NCI-H2081 treated with DMSO at 0.1 percent for 48 hours (cell line): ENCODE measurements at places on chromosomes 5 and 9.

GRCh38 chr5:67425514-67425913, 228.9 kb upstream of the CD180 start:
- DNase-seq, result no peak

GRCh38 chr9:95771556-95772246, 103.8 kb upstream of the ERCC6L2 start:
- DNase-seq, result no peak

DNA sequence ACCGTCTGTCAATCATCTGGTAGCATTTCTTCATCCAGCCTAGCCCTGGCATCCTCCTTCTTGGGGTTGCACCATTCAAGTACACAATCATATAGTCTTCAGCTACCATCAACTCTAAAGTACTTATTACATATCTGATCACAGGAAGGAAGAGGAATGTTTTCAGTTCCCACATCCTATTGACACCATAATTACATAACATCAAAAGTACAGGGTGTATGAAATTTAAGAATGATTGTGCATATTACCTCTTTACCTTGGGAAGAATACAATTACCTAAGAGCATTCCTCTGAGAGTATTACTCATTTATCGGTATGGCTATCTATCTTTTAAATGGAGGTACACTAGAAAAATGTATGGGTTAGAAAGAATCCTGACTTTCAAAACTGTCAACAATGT, 126.8 kb upstream of the PCA3 start:
- no peak for DNase-seq

DNA sequence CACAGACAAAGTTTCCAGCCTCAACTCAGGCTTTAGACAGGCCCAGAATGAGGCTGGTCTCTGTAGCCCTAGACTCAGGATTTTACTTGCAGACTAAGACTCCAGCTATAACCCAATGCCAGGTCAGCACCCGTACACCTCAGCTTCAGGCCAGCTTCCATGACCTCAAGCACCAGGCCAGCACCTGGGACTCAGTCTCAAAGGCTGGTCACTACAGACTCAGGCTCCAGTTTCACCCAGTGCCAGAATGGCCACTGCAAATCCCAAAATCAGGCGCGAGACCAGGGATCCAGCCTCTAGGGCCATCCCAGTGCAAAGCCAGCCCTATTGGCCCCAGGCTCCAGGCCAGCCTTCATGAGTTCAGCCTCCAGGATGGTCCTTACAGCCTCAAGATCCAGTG, 44.9 kb downstream of the C9 start:
- DNase-seq, result no peak

DNA sequence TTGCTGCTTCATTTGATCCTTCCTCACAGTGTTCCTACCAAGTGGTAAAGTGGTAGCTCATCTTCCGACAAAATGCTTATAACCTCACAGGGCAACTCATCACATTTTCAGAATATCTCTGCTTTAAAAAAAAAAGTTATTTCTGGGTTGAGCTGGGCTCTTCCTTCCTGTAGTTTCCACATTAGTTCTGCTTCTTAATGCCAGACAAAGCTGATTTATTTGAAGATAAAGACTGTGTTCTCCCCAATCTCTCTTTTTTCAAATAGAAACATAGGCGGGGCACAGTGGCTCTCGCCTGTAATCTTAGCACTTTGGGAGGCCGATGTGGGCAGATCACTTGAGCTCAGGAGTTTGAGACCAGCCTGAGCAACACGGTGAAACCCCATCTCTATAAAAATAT, 273.1 kb downstream of the ACTL7B start:
- DNase-seq, result no peak

- no peak for DNase-seq
These were observed 64.4 kb downstream of the NFIB start for GRCh38 chr9:14249527-14249926.

DNA sequence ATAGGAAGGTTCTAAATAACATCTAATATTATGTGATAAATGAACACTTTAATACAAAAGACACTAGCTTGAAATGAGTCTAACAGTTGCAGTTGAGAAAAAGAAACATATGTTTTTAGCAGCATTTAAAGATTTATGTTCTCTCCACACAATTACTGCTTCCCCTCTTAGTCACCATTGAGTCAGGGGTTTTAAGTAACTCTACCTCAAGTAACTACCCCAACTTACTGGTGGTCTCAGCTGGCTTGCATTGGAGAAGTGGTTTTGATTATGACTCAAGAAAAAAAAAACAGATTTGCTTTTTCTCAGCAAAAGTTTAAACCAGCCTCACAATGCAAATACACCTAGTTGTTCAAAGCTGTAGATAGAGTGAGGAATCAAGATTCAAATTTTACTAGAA, 1216.5 kb upstream of the CDH9 start:
- no peak for DNase-seq

- no peak for DNase-seq
These were observed 118.8 kb upstream of the PHYKPL start for GRCh38 chr5:178351221-178352034.

GRCh38 chr9:112508377-112508776, 21.8 kb downstream of the KIAA1958 start:
- no peak for DNase-seq

- no peak for DNase-seq
These were observed 47.3 kb downstream of the LURAP1L start for GRCh38 chr9:12822111-12822510.

DNA sequence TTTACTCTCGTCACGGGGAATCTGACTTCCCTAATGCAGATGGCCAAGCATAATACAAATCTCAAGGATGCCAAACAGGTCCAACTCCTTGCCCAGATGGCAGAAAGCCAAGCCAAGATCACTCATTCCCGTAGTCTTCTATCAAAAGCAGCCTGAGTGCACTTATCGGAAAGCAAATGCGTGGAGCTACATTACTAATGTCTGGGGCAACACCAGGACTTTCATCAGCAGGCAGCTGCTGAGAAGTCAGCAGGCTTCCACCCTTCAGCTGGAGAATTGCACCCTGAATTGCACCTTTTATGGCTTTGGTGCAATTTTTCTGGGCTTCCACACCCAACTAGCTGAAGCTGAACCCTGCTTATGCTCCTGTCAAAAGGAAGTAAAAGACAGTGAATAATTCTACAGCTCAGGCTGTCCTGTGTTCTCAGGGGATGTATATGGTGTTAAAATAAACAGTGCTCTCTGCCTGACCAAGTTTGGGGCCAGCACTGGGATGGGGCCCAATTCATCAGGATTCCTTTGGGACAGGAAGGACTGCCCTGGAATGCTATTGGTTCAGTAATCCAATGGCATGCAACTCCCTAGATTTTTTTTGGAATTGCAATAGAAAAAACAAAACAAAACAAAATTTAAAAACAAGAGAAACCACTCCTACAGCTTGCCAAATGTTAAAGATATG, 92.6 kb downstream of the DPYSL3 start:
- DNase-seq, result no peak

GRCh38 chr5:141779503-141779973, 97.5 kb upstream of the ARAP3 start:
- no peak for DNase-seq

- no peak for DNase-seq
These were observed 26.7 kb downstream of the POLR1E start for GRCh38 chr9:37512437-37512836.

DNA sequence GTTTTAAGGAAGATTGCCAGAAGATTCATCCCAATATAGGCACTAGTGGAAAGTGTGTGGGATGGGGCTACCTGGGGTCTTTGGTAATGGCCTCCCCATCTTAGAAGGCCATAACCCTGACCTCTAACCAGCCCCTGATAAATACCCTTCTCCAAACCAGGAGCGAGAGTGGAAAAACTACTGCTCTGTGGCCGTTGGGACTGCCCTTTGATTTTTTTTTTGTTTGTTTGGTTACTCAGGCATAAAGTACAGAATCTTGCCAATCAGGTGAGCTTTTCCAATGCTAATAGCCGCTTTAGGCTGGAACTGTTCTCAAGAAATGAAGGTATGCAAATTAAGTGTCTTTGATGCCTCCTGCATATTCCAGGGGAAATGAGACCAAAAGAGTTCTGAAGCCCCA, 153.7 kb downstream of the ADAMTS12 start:
- no peak for DNase-seq

GRCh38 chr9:80074439-80074838, 502.7 kb downstream of the TLE4 start:
- DNase-seq, result no peak

DNA sequence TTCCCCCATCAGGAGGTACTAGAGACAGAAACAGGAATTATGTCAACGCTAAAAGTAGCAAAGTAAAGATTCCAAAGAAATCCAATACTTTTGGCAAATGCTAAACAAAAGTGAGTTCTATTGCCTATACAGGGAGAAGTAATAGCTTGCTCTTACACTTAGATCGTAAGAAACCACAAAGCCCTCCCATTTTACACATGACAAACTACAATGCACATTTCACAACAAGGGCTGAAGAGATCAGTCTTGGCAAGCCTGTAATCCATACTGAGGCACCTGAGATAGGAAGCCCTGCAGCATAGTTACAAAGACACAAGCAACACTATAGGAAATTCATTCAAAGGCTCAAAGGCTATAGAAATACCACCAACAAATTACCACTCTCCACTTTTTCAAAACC, 7.7 kb downstream of the HNRNPK start:
- no peak for DNase-seq

DNA sequence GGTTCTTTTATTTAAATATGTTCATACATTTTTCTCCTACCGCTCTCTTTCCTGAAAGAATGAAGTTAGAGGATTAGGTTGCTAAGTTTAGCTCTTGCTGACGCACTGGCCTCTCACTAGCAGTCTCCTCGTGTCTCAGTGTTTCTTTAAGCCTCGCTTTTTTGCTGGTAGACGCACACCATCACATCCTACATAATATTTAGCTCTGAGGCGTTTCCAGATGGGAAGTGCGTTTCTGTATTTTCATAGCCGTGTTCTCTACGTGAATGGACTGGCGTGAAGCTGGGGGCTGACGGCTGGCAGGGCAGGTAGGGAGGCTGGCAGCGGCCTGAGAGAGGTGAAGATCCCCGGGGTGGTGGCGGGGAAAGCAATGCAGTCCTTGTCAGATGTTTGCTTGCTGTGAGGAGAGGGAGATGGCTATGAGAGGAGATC, 79.2 kb upstream of the SPRY4 start:
- DNase-seq, result no peak

DNA sequence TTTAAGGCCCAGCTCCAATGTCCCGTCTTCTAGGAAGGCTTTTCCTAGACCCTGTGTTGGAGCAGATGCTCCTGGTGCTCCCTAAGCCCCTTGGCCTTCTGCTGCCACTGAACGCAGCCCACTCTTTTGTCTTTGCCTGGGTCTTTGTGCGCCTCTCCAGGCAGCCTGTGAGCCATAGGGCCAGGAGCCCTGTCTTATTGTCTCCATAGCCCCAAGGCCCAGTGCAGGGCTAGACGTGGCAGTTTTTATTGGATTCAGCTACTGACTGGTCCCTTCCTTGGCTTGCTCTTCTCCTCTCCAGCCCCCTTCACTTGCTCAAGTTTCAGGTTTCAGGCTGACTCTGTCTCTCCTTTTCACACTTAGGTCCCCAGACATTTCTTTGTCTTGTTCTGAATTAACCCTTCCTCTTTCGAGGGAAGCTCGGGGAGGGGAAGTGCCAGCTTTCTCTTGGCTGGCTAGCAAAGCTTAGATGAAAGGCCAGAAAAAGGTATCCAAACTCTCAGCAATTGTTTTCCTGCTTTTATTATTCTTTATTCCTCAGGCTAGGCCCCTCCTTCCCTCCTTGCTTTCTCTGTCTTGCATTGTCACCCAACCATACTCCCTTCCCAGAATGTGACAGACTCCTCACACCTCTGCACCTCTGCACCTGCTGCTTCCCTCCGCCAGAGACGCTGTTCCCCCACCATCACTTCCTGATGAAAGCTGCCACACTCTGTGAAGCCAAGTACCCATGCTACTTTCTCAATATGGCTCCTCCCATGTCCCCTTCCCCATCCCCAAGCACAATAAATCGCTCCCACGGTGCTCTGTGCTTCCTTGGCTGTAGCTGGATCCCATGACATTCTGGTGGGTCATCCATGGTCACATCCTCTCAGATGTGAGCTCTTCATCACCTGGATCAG, 101.6 kb upstream of the CPEB4 start:
- DNase-seq, result no peak

DNA sequence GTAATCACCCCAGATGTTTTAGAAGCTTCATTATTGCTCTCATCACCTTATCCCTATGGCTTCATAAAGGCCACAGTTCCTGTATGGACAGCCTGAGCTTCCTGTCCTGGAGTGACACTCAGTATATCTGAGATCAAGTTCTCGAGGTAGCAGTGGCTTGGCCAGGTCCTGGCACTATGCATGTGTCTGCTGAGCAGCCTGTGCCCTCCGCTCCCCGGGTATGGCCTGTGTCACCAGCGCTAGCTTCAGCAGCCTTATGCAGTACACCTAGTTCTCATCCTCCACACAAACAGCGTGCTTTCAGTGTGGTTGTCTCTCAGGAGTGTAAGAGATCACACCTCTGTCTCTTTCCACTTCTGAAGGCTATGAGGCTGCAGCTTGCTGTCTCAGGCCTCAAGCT, 514.7 kb downstream of the DIRAS2 start:
- DNase-seq, result no peak

- DNase-seq, result no peak
These were observed 10.9 kb downstream of the LHX2 start for GRCh38 chr9:124022201-124023121.

GRCh38 chr9:18331808-18332209, 142.1 kb upstream of the ADAMTSL1 start:
- DNase-seq, result no peak

DNA sequence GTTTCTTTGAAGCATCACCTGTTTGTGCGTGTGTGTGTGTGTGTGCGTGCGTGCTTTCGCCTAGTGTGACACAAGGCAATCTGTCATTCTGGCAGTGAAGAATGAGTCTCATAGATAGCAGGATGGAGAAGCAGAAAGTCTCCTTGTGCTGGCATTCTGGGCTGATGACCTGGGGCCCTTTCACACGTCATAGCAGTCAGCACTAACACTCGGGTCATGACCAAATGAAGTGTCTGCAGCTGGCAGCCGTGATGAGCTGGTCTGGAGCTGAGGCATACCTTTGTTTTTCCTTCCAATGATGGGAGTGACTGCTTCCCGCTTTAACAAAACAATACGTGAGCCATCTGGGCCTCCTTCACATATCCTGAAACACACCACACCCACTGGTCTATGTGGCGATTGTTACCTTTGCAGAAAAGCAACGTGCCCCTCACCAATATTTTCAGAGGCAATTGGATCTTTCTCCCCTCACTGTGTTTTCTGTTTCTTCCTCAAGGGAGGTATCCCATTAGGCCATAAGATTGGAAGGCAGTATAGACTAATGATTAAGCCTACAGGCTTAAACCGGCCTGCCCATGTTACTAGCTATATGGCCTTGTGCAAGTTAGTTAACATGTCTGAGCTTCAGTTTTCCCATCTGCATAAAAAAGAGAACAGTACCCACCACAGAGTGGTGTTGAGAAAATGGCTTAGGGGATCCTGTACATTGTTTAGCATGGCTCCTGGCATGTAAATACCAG, 88.8 kb downstream of the SREK1 start:
- no peak for DNase-seq

GRCh38 chr9:28999806-29000205, 1426.5 kb upstream of the C9orf72 start:
- no peak for DNase-seq

- no peak for DNase-seq
These were observed 5.7 kb upstream of the SEC16A start for GRCh38 chr9:136488247-136489214.
